ENCODE measurements at places on chromosomes 2 and 18.

GRCh38 chr2:170495896-170496295, 219.2 kb upstream of the SP5 start:
- no peak for DNase-seq

DNA sequence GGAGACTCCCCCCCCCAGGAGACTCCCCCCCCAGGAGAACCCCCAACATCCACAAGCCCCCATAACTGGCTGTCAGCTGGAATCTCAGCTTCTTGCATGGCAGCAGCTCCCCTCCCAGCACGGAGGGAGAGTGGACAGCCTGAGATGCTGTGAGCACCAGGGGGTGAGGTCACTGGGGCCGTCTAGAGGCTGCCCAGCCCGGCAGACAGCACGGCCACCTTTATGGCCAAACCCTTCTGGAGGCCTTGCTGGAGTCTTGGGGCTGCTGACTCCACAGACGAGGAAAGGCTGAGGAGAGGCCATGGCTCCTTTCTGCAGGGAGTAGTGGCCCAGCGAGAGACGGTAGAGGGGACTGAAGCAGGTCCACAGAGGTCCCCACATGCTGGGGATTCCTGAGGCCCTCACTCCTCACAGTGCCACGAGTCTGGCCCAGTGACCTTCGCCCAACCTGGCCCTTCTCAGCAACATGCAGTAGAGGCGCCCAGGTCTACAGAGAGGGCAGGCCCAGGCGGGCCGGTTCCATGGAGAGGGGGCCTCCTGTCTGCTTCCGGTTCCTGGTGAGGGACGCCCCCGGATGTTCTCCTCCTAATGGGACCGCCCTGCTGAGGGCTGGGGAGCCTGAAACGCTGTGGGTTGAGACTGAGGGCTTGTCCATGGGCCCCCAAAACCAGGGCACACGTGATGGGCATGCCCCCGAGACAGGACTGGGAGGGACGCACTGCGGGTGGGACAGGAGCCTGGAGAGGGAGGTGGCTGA, 122.6 kb upstream of the CTDP1 start:
- no peak for DNase-seq

- DNase-seq: no peak
Observed at GRCh38 chr2:47056374-47056773, 98.7 kb downstream of the STPG4 start.

GRCh38 chr2:44102790-44103562, 65.7 kb upstream of the PPM1B start:
- no peak for DNase-seq

DNA sequence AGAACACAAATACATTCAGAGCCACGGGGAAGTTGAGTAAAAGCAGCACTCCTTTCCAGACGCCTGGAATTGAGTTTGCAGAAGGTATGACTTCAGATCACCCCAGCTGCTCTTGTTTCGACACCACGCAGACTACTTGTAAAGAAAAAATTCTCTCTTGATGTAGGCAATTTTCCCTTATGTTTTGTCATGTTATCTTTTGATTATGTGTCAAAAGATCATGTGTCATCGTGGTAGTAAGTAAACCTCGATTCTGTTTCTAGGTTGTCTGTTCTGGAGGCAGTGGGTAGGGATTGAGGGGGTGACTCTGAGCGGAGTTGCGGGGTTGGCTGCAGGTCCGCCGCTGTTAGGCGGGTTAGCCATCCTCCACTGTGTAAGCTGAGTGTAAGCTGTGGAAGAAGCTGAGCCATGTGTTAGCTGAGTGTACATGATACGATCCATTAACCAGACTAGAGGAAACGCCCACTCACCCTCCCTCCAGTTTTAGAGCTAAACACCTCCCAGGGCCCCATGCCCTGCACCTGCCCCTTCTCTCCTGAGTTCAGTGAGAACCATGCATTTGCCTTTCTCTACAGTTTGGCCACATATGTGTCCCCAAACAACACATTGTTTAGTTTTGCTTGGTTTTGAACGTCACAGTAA, 181.8 kb downstream of the SNTG2 start:
- peak; percentile 39 for DNase-seq

DNA sequence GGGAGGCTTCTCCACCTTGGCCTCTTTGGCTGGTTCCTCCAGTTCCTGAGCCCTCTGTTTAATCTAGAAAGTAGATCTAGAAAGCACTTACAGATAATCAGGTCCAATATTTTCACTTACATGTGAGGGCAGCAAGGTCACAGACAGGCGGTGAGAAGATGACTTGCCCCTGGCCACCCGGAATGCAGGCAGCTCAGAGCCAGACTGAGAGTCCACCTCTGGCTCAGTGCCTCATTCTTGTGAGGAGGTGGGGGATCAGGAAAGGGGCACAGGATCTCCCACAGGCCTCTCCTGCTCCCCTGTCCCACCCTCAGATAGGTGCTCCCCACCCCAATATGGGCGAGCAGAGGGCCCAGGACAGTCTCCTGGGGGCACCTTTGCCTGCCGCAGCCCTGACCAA, 5.8 kb downstream of the WNT6 start:
- no peak for DNase-seq

GRCh38 chr2:182666674-182667314, 49.3 kb upstream of the DNAJC10 start:
- DNase-seq: no peak

DNA sequence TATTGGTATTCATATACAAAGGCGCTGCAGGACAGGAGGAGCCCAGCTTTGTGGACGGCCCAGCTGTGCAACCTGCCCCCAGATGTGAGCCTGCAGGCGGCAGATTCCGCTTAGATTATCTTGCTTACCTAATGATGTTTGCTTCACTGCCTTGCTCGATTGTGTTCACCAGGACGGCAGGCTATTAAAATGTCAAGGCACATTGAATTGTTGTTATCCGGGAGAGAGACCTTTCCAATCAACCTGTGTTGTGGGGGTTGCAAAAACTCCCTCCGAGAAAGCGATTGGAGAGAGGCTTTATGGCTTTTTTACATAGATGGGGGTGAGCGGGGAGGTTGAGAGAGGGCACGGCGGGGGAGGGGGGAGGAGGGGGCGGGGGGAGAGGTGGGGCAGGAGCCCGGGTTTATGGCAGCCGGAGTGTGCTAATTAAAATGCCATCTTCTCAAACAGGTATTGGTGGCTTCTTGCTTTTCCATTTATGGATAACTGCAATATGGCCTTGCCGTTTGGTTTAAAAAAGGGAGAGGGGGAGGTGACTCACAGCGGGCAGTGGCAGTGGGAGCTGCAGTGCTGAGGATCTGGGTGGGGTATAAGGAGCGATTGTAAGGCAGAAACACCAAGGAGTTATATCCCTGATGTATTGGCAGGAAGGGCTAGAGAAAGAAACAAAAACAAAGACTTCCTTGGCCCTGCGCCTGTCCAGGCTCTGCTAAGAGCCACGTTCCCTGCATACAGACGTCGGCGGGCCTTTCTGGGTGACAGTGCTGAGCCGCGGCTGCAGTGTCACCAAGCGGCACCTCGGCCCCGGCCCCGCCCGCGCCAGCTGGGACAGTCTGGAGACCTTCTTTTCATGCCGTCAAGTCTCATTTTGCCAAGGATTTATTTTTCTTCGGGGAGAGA, 97.2 kb downstream of the INSIG2 start:
- peak; percentile 71 for DNase-seq

- no peak for DNase-seq
Observed at GRCh38 chr18:38957736-38958135, 1392.1 kb upstream of the CELF4 start.

DNA sequence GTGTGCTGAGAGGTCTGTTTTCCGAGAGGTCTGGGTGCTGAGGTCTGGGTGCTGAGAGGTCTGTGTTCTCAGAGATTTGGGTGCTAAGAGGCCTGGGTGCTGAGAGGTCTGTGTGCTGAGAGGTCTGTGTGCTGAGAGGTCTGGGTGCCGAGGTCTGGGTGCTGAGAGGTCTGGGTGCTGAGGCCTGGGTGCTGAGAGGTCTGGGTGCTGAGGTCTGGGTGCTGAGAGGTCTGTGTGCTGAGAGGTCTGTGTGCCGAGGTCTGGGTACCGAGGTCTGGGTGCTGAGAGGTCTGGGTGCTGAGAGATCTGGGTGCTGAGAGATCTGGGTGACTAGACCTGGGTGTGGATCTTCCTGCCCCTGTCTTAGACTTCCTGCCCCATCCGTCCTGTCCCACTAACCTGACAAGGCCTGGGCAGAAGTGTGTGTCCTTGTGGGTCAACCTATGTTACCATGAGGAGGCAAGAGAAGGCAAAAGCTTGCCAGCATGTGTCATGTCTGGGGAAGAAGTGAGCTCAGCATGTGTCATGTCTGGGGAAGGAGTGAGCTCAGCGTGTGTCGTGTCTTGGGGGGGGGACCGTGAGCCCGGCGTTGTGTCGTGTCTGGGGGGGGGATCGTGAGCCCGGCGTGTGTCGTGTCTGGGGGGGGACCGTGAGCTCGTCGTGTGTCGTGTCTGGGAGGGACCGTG, 69.3 kb downstream of the KCNG2 start:
- DNase-seq: no peak

DNA sequence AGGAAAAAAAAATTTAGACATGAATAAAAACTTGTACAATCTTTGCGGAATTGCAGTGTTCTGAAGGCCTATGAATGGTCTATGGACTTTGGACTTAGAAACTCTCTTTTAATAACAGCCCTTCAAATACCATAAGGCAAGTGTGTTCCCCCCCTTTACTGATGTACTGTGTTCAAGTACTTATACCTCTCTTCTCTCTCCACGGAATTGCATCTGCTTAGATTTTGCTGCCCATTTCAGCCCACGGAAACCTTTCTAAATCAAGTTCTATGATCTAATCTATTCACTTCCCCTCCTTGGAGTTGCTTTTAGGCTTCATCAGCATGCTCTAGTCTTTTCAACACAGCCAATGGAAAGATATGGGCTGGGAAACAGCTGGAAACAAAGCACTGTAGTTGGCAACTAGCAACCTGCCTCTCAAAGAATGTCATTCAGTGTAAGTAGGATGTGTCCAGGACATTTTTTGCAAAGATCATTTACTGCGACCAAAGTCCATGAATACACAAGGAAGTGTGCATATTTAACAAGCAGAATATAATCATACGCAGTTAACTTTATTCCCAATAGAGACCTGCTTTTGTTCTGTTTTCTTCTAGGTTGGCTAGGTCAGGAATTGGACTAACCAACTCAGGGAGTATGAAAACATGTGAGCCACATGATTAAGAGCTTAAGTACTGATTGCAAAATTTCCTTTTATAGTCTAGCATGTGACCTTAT, 58.0 kb downstream of the SLC40A1 start:
- DNase-seq: no peak

DNA sequence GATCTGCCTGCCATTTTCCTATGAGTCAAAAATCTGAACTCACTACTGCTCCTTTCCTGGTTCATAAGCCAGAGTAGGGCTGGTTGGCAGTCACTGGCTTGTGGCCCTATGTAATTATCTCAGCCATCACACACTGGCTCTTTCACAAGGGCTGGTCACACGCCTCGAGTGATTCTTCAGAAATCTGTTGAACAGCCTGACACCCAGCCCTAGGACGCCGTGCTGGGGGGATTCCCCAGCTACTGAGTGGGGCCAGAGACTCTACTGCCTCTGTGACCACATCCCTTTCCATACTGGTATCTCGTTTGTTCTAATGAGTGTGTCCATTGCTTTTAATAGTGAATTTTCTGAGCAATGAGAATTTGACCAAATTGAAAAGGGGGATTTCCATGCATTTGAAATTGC, 45.8 kb upstream of the RBM44 start:
- peak; percentile 43 for DNase-seq

DNA sequence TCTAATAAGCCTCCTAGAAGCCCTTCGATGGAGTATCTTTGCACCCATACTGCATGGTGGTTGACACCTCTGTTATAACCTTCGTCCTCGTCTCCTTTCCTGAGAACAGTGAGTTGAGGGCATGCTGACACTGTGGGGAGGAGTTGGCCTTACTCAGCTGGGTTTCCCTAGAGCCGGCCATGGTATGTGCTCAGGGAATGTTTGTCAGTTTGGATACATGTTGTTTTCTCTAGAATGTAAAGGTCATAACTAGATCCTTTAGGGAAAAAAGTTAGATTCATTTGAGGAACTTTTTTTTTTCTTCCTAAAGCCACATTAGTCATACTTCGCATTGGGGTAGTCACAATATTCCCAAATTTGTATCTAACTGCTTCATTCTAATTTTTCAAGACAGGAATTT, 106.0 kb upstream of the FOSL2 start:
- DNase-seq: no peak

- DNase-seq: no peak
Observed at GRCh38 chr2:48227617-48228344, 302.2 kb upstream of the STON1 start.

- DNase-seq: no peak
Observed at GRCh38 chr2:64952511-64953482, 36.4 kb upstream of the SLC1A4 start.

GRCh38 chr18:45997700-45998151, 30.6 kb upstream of the EPG5 start:
- peak; percentile 36 for DNase-seq

GRCh38 chr2:220348206-220348605, 720.8 kb downstream of the SLC4A3 start:
- DNase-seq: no peak

- DNase-seq: no peak
Observed at GRCh38 chr2:44560941-44561340, 199.2 kb downstream of the CAMKMT start.

- DNase-seq: no peak
Observed at GRCh38 chr2:40466332-40466906, 14.5 kb upstream of the SLC8A1 start.

GRCh38 chr2:211132573-211132972, 576.2 kb downstream of the CPS1 start:
- no peak for DNase-seq

- peak; percentile 13 for DNase-seq
Observed at GRCh38 chr2:190563109-190563508, 28.6 kb upstream of the NEMP2 start.

DNA sequence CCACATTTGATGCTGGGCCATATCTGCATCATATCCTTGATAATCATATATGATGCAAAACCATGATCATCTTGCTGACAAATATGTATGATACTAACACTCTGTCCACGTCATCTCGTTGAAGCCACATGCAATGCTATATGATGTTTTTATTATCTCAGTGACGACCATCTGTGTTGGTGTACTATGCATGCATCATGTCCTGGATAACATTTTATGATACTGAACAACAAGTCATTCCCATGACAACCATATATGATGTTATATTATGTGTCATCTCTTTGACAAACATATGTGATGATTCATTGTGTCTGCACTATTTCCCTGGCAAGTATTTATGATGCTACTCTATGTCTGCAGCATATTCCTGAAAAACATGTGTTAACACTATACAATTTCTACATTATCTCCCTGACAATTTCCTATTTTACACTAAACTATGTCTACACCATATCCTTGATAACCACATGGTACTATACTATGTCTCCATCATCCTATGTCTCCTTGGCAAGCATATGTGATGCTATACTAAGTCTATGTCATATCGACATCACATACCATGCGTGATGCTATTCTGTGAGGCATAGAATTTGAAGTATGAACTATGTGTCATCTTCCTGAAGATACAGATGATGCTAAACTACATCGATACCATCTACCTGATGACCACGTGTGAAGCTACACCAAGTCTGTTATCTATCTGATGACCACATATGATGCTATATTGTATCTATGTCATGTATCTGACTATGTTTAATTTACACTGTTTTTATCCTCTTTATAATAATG, 37.0 kb downstream of the DAW1 start:
- DNase-seq: no peak

GRCh38 chr2:232457121-232458011, 1.4 kb downstream of the ALPI start:
- DNase-seq: no peak

GRCh38 chr18:77906103-77906892, 656.6 kb downstream of the GALR1 start:
- DNase-seq: no peak

GRCh38 chr2:3282056-3282998, 95.3 kb downstream of the EIPR1 start:
- DNase-seq: no peak
